ENCODE measurements at places on chromosomes 2 and 18.

- no peak for DNase-seq
Measured at GRCh38 chr2:148578493-148578884, 66.1 kb upstream of the EPC2 start.

GRCh38 chr2:151809073-151809383, 19.2 kb downstream of the ARL5A start:
- no peak for DNase-seq

- DNase-seq, result no peak
Measured at GRCh38 chr18:57730146-57730545, 73.0 kb downstream of the ATP8B1 start.

DNA sequence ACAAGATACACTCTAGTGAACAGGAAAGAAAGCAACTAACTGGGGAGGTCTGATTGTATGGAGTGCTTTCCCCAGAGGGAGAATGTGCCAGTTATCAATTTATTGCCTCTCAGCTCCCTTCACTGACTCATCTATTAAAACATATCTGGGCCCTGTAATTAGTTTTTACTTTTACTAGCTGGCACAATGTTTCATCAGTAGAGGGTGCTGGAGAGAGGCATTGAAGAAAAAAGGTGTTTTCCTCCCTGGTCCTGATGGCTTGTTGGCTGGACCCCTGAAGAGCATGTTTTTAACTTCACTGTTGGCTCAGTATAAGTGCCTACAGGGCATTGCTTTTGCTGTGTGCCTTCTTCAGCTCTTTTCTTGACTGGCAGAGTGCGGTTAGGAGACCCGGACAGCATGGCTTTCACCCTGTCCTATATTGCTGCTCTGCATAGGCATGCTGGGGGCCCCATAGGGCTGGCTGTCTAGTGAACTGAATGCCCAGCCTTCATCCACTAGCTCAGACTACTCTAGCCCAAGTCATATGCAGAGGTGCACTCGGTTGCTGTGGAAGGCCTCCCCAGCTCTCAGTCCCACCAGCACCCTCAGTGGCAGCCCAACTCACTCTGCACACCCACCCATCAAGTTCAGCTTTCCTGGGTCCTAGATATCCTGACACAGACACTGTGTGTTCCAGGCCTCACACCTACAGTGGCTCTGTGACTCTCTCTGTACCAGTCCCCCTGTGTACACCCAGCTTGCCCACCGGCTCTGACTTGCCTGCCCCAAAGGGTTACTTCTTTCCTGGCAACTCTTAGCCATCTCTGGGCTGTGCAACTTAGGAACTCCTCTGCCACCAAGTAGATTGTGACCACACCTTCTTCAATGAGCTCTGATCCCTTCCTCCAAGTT, 62.3 kb upstream of the ACYP2 start:
- no peak for DNase-seq

- DNase-seq, result no peak
Measured at GRCh38 chr2:11329776-11330175, 14.7 kb downstream of the ROCK2 start.

GRCh38 chr2:105544591-105545377, 145.9 kb upstream of the FHL2 start:
- no peak for DNase-seq

DNA sequence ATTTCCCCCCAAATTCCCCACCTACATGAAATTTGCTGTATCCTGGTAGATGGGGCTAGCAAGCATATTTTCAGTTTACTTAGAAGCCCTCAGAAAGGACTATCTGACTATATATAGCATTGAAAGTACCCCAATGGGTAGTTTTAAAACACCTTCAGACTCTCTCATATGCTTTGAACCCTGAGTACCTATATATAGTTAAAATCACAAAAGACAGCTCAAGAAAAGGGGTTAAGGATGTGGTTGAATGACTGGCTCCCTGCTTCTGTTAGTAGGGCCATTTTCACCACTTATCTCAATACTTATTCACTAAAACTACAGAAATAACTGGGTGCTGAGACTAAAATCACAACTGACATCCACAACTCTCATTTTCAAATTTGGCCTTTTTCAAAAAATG, 18.5 kb downstream of the WDPCP start:
- DNase-seq, result no peak

DNA sequence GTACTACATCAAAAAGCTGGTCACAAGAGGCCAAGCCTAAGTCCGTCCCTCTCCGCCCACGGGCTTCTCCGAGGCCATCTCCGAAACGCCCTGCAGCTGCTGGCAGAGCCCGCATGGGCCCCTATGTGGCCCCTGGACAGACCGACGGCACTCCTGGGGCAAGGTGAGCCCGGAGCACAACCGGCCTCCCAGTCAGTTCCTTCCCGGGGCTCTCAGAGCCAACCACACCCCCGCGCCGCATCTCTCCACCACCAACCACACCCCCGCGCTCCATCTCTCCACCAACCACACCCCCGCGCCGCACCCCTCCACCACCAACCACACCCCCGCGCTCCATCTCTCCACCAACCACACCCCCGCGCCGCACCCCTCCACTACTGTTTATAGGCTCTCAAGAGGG, 93.5 kb downstream of the ZNF516 start:
- DNase-seq, result no peak

DNA sequence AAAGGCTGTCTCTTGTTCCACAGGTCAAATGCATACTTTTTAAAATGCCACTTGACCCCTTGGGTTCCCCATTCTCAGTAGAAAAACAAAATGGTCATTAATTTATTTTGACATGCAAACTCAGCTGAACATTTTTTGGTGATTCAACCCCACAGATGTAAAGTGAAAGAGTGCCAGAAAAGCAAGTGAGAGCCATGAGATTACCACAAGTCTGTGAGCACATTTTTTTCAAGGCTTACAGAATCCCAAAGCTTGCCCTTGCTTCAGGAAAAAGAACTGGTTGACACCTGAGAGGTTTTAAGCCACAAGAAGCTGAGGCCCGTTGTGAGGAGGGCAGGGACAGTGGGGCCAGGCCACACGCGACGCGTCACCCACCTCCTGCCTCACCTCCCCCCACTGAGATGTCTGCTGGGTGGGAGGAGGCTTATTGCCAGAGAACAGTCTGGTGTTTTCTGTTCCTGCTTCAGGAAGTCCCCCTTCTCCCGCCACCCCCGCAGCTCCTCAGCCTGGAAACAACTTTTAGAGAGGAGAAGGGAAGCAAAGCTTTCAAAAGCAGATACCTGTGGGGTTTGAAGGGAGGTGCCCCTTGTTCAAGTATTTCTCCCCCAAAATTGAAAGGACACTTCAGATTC, 70.4 kb upstream of the CYP1B1 start:
- DNase-seq, result no peak

- DNase-seq, result no peak
Measured at GRCh38 chr2:144705328-144706245, 185.7 kb upstream of the ZEB2 start.

- no peak for DNase-seq
Measured at GRCh38 chr2:234952270-234953115, 676 bp downstream of the SH3BP4 start.

- no peak for DNase-seq
Measured at GRCh38 chr2:58535990-58536389, 294.9 kb upstream of the FANCL start.

GRCh38 chr18:59802031-59802430, 97.8 kb upstream of the PMAIP1 start:
- DNase-seq, result no peak

GRCh38 chr18:75464356-75464755, 36.9 kb upstream of the SMIM21 start:
- DNase-seq, result no peak

DNA sequence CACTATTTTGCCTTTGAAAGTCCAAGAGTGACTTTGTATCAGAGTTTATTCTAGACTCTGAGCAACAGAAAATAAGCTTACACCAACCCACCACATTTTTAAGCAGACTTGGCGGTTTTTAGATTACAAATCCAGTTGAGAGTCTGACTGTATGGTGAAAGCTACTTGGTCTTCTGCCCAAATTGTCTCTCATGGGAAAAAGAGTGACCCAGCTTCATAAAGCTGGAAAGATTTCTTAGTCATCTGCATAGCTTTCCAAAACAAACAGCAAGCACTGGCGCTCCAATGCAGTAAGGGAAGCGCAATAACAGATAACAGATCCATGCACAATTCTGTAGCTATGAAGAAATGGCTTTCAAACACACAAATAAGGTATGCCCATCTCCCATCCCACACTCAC, 7.1 kb downstream of the DSG1 start:
- no peak for DNase-seq

- DNase-seq, result no peak
Measured at GRCh38 chr2:45643095-45643494, 8.4 kb upstream of the PRKCE start.

DNA sequence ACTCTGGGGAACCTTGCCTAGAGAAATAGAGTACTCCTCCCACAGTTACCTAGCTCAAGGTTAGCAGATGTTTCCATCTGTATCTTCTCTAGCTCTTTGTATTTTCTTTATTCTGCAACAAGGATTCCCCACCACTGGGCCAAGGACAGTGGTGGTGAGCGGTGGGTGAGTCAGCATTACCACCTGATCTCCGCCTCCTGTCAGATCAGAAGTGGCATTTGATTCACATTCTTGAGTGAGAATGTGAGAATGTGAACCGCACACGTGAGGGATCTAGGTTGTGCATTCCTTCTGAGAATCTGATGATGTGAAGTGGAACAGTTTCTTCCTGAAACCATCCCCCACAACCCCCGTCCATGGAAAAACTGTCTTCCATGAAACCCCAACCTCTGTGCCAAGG, 9.0 kb downstream of the EPB41L3 start:
- DNase-seq, result no peak

- no peak for DNase-seq
Measured at GRCh38 chr18:44588508-44588907, 92.2 kb upstream of the SETBP1 start.

- DNase-seq, result no peak
Measured at GRCh38 chr2:16096962-16097361, 156.6 kb downstream of the MYCN start.

DNA sequence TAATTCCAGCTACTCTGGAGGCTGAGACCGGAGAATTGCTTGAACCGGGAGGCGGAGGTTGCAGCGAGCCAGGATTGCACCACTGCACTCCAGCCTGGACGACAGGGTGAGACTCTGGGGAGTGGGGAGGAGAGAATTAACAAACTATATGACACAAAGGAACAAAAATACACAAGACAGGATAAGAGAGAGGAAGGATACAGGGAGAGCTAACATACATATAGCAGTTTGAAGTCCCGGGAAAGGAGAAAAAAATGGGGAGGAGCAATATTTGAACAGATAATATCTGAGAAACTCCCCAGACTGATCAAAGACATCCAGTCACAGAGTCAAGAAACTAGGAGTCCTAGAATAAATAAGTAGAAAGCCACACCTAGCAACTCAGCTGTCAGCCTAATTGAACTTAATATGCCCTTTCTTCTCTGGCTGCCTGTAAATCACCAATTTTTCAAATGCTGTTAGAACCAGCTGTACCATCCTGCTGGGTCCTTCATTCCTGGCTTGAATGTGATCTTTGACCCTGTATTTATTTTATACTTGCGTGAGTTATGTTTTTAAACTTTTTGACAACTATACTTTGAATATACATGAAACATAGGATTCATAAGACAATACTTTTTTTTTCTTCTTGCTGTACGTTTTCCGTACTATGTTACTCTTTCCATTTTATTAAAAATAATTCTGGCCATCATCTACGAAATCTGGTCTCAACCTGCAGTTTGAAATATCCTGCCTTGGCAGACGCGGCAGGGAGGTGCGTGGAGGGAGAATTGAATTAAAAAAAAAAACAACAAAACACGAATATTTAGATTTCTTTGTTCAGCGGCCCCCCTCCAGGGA, 876 bp upstream of the CYP27A1 start:
- DNase-seq, result no peak

GRCh38 chr2:113132414-113133021, 5.1 kb downstream of the IL1RN start:
- no peak for DNase-seq

- DNase-seq, result no peak
Measured at GRCh38 chr2:173030561-173031490, 44.8 kb upstream of the MAP3K20 start.

Measured in T-helper 9 cell (primary cell).